ENCODE measurements at places on chromosomes 6 and 20.

DNA sequence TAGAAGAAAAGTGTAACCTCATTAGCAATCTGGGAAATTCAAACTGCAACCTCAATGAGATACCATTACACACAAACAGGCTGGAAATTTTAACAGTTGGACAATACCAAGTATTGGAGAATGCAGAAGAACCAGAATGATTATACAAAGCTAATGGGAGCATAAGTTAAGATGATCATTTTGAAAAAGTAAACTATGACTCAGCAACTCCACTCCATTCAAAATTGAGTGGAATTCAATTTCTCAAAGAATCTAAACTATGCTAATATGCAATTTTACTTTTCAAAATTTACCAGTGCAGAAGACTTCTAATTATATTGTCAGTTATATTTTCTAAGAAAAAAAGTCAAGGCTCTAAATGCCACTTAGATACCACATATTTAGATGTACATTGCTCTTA is 17.2 kb downstream of the GPLD1 start:
- no peak for DNase-seq

DNA sequence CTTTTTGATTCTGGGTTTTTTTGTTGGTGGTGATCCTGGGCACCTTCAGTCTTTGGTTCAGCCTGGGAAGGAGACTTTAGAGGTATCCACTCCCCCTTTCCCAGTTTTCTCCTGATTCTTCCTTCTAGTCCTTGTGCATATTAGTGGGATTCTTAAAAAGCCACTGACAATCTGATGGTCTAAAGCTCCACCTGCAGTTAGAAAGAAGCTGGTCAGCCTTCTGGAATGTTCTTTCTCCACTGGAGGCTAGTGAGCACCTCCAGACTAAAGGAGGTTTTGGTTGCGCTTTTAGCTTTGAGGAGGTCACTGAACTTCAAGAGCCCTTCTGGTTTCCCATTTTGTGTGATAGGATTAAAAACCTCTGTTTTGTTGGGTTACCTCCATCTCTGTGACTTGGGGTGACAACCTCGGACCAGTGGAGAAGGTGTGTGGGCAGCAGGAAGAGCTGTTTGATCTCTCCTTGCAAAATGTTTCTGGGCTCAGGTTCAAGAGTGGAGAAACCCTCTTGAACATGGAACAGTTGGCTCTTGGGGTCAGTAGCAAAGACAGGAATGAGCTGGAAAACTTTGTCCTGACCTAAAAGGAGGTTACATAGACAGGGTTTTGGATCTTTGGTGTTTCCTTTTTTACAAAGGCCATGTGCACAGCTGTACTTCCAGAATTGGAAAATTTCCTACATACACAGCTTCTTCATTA is 29.0 kb downstream of the JARID2 start:
- DNase-seq = no peak

GRCh38 chr6:147911686-147912085 is 403.2 kb downstream of the SAMD5 start:
- no peak for DNase-seq

DNA sequence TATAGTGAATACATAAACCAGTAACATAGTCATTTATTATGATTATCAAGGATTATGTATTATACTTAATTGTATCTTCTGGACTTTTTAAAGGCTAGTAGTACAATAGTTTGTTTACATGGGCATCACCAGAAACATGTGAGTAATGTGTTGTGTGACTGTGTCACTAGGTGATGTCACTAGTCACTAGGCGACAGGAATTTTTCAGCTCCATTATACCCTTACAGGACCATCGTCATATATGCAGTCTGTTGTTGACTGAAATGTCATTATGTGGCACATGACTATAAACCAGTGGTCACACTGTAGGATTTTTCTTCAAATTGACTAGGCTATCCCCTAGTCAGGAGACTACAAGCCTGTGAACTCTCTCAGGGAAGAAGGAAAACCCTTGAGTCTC is 86.5 kb upstream of the CENPW start:
- no peak for DNase-seq

- no peak for DNase-seq
Measured at GRCh38 chr6:19983374-19983773, 146.2 kb downstream of the ID4 start.

GRCh38 chr20:48202334-48203113 is 417.2 kb upstream of the SULF2 start:
- no peak for DNase-seq

DNA sequence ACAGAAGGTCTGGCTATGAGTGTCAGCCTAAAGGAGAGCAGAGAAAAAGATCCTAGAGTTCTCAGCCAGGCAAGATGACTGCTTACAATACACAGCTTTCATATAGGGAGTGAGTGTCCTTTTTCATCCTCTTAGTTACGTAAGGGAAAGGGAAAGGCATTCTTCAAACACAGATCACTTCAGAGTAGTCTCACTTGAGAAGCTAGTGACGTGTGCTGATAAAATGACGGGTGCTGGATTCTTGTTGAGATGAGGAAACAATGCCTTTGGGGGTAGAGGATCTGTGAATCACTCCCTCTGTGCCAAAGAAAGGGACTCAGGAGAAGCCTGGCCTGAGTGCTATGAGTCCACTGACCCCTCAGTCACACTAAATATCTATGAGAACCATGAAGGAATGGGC is 117.3 kb downstream of the QRSL1 start:
- DNase-seq = no peak

- no peak for DNase-seq
Measured at GRCh38 chr6:88443554-88443953, 277.4 kb upstream of the CNR1 start.

DNA sequence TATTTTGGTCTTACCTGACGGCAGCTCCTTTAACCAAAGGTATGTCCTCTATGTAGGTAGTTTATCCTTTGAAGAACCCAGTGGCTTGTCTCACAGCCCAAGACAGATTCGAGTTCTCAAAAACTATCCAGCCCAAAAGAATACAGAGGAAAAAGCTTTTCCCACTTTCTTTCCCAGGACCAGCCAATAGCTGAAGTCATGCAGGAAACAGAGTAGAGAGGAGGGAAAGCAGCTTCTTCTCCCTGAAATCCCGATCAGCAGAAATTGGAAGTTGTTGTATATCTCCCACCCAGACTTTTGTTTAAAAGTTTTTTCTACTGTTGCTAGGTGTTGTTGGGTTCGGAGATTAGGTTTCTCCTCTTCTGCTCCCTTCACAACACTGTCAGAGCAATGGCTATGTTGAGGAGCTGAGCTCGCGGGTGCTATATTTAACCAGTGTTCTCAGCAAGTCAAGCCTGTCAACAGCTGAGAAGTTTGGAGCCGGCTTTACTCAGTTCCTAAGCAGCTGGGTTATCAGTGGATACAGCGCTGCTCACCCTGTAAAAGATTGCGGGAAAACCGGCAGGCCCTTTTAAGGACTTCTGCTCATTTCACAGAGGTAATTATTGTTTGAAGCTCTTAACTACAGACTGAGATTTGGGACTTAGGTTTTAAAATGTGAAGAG is at the start of gene FILIP1:
Gene FILIP1, minus strand, starts transcription at position 401 of the 665 bp plus-strand sequence. CDS start 78,828 bp downstream, outside the sequence.
- DNase-seq = no peak

GRCh38 chr6:107813555-107814194 is 10.4 kb downstream of the SCML4 start:
- DNase-seq = no peak

GRCh38 chr6:37256692-37257319 is 766 bp upstream of the TBC1D22B start:
- DNase-seq = no peak

- no peak for DNase-seq
Measured at GRCh38 chr20:51803148-51803854, 980 bp upstream of the SALL4 start.

DNA sequence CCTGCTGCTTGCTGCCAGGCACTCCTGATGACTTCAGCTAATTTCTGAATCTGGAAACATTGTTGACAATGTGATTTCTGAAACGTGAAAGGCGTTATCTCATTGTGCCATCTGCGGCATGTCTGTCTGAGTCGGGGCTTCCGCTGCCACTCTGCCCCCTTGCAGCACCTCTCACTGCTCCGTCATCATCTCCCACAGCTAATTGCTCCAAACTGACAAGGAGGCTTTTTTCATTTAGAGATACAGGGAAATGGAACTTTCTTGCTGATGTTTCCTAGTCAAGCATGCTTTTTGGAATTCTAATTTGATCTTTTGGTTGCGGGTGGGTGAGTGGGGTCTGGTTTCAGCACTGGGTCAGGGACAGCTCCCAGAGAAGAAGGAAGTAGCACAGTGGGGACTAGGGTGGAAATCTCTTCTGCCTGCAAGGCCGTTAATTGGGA is 233.5 kb downstream of the DHX35 start:
- DNase-seq = no peak

GRCh38 chr6:167416676-167417430 is 92.0 kb downstream of the TTLL2 start:
- DNase-seq = no peak

GRCh38 chr6:8492536-8493133 is 57.3 kb upstream of the SLC35B3 start:
- DNase-seq = no peak

- DNase-seq = no peak
Measured at GRCh38 chr20:906703-907270, 9.3 kb downstream of the ANGPT4 start.

- DNase-seq = no peak
Measured at GRCh38 chr6:117870486-117871242, 36.4 kb upstream of the SLC35F1 start.

- DNase-seq = no peak
Measured at GRCh38 chr6:79605968-79606764, 25.0 kb upstream of the SH3BGRL2 start.

GRCh38 chr6:5781966-5782556 is 224.7 kb downstream of the NRN1 start:
- DNase-seq = no peak

DNA sequence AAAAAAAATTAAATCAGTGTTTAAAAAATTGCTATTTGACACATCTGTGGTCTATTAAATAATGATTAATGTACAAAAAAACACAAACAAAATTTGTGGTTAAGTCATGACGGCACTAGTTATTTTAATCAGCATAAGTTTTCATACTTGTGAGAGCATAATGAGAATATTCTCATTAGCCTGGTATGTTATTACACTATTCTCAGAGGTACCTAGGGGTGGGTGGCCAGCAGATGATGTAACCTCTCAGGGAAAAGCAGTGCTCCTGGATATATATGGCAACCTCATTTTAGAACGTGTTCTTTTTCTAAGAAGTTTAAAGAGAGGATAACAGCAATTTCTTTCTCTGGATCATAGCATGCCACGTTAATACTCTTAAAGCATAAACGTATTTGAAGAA is 109.2 kb downstream of the GJA1 start:
- DNase-seq = no peak
